Bronchial smooth muscle cell (primary cell): ENCODE measurements at places on chromosomes 2 and 18. TPM values are rescaled to one million over a fixed set of nuclear protein-coding genes. Genes with fewer than 3 reads are reported as not detected.

Gene NEDD4L
- 0.95 and 14.6 TPM in 2 replicates for total RNA-seq

Gene YPEL5
- 130 and 250 TPM in 2 replicates for total RNA-seq

Gene IL37
- total RNA-seq = not detected in 2 replicates

Gene ITGB6
- 0.09 TPM in 1 of 2 replicates, not detected in the other for total RNA-seq

Gene ACTR2
- total RNA-seq = 46.5 and 90.6 TPM in 2 replicates

Gene PAPOLG
- total RNA-seq = 6.1 and 6.6 TPM in 2 replicates

Gene COBLL1
- total RNA-seq = 1.1 and 2.5 TPM in 2 replicates

Gene STK36
- 16.2 and 25.9 TPM in 2 replicates for total RNA-seq

Gene RUFY4
- total RNA-seq = not detected in 2 replicates

Gene TNS1
- total RNA-seq = 68.1 and 88.8 TPM in 2 replicates

Gene NPPC
- total RNA-seq = 0.16 TPM in 1 of 2 replicates, not detected in the other
